NCI-H446 treated with DMSO at 0.1 percent for 48 hours (cell line): ENCODE measurements at places on chromosomes 11 and 22.

DNA sequence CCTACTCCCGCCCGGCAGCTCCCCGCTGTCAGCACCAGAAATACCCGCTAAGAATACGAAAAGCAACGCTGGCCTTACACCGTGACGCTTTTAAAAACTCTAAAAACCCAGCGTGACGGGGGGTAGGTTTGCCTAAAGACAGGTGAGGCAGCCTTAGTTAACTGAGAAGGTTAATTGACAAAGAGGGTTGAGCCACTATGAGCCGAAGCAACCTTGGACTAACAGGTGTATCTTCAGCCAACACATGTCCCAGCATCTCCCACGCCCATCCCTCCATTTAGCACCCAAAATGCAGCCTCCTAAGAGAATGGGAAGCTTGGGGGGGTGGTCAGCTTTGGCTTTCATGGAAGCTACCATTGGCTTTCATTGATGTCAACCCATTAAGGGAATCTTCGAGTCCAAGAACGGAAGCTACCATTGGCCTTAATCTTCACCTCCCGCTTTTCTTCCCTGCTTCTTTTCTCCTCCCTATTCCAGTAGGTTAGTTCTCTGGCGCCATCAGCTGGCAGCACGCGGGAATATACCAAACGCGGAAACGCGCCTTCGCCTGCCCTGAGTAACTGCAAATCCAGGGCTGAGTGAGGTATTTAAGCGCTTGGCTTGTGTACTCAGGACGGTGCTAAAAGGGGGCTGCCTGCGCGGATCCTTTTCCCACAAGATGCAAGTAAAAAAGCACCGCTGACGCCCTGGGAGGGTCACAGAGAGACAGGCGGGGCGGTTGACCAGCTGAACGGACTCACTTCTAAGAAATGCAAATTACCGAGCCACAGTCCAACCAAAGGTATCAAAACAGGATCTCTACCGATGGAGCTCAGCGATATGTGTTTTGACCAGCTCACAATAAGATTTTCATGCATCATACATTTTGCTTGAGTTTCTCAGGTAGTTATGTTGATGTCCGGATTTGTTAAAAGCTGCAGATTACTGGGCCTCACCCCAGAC lies 38.5 kb upstream of the GLYATL1 start:
- no peak for DNase-seq

DNA sequence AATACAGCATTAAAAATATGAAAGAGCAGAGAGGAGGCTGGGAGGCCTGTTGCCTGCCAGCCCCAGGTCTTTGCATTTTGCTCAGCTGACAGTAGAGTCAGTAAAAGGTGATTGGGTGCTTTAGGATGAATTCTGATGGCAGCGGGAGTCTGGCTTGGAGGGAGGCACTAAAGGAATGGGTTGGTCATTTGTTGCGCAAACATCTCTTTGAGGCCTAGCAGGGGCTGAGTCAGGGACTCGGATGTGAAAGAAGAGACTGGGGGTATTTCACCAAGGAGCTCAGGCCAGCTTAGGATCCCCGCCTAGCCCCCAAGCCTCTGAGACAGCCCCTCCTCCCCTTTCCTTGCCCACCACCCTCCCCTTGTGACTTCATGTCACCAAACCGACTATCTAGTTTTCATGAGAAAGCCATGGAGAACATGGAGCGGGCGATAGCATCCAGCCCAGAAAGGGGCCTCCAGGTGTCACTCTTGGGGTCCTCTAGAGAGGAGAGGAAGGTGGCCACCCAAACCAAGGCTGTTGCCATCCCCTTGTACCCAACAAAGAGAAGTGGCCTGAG lies 9.7 kb downstream of the DGKZ start:
- no peak for DNase-seq

- no peak for DNase-seq
Measured at GRCh38 chr22:33756508-33756949, 163.7 kb downstream of the LARGE1 start.

GRCh38 chr22:41417622-41418390 lies 28.8 kb downstream of the TOB2 start:
- no peak for DNase-seq

DNA sequence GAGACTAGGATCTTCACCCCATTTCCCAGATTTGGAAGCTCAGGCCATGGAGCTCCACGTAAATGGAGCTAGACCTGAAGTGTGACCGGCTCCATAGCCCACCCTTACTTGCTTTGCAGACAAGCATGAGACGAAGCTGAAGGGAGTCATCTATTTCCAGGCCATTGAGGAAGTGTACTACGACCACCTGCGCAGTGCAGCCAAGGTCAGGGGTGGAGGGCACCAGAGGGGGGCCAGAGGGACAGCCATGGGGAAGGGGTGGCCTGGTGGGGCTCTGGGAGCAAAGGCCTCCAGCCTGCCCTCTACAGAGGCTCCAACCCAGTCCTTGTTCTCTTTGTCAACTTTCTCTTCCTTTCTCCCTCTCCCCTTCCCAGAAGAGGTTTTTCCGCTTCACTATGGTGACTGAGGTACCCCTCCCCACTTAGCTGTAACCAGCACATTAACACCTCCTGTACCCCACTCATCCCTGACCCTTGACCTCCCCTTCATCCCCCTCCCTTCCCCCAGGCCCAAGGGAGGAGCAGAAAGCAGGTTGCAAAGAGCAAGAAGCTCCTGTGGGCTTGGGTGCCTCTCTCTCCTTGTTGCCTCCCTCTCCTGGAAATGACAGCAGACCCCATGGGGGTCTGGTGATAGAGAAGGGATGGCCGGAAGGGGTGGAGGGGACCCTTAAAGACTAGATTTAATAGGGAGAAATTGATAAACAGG lies 23.8 kb downstream of the TREH start:
- DNase-seq, result no peak

DNA sequence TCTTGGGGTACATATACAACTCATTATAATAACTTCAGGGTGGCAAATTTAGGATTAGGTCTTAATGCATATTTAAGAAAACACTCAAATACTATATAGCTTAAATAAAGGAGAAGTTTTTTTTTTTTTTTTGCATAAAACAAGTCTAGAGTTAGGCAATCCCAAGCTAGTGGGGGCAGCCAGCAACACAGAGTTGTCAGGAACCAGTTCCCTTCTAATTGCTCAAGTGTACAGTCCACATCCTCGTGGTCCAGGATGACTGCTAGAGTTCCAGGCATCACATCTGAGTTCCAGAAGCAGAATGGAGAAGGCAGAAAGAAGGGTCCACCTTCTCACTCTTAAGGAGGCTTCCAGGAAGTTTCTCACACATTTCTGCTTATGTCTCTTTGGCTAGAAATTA lies 261.9 kb upstream of the PLET1 start:
- no peak for DNase-seq

DNA sequence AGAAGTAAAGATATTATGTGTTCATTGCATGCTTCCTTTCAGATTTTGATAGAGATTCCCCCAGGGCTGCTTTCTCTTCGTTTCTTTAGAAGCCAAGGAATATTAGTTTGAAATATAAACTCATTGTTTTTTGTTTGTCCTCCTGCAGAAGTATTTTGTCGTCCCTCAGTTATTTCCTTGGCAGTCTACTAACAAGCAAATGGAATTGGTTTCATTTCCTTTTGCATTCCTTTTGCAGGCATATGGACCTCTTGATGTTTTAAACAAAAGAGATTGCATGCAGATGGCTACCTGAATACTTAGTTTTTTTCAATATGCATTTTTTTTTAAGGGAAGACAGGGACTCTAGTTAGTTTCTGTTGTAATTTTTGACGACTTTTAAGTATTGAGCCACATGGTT lies 62.2 kb downstream of the BCL2L13 start:
- no peak for DNase-seq

- no peak for DNase-seq
Measured at GRCh38 chr11:116452461-116452860, 320.3 kb downstream of the BUD13 start.

DNA sequence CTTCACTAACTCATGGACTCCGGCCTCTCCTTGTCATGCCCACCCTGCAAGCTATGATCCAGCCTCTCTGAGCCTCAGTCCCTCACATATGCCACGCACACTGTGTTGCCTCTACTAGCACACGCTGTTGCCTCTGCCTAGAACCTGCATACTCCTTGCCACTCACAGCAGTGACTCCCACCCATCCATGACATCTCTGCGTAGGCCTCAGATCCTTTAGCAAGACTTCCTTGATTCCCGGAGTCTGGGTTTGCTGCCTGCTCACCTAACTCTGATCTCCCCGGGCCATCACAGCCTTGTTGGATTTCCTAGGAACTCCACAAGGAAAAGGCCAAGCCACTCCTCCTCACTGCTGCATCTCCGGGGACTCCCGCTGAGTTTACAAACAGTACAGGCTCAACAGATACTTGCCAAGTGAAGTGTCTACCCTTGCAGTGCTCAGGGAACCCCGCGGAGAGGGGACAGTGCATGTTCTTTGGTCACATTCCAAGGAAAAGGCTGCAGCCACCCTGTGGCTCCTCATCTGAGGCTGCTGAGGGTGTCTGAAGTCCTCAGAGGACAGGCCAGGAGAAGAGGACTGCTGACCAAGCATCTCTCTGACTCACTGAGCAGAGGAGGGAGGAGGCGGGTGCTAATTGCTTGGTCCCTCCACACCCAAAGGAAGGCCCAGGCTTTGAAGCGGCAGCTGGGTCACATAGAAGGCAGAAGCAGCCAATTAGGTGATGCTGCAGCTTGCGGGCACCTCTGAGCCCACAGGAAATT lies 42.4 kb upstream of the NAV2 start:
- peak; percentile 23 for DNase-seq

GRCh38 chr22:40955571-40955970 lies 4.4 kb downstream of the RBX1 start:
- DNase-seq, result no peak

DNA sequence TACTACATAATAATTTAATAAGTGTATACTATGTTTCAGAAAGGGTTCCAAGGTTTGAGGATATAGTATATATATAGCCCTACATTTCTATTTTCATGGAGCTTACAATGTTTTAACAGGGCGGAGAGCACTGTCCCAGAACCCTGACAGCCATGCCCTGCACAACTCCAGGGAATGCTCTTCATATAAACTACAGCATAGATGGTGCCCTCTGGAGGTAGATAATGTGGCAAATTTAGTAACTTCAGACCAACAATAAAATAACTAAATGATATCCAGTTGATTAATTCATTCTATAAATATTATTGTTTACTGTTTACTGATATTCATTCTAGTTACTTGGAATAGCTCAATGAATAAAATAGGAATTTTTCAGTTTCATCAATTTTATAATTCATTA lies 693.7 kb upstream of the CCDC179 start:
- no peak for DNase-seq

- no peak for DNase-seq
Measured at GRCh38 chr11:55942785-55943392, 6.7 kb upstream of the OR5I1 start.

GRCh38 chr11:47337229-47337924 lies 15.1 kb downstream of the MYBPC3 start:
- no peak for DNase-seq
